ENCODE measurements at places on chromosomes 6 and 20.

- peak; percentile 28 for DNase-seq
Observed at GRCh38 chr6:2733324-2733723, 17.4 kb downstream of the MYLK4 start.

- DNase-seq: peak; percentile 14
Observed at GRCh38 chr6:160160450-160160849, 38.8 kb downstream of the SLC22A1 start.

GRCh38 chr6:43170931-43171706 lies at the start of gene SRF:
Gene SRF (plus strand): TSS chr6:43171269. CDS start chr6:43171657, 388 bp downstream.
- DNase-seq: peak; percentile 99

DNA sequence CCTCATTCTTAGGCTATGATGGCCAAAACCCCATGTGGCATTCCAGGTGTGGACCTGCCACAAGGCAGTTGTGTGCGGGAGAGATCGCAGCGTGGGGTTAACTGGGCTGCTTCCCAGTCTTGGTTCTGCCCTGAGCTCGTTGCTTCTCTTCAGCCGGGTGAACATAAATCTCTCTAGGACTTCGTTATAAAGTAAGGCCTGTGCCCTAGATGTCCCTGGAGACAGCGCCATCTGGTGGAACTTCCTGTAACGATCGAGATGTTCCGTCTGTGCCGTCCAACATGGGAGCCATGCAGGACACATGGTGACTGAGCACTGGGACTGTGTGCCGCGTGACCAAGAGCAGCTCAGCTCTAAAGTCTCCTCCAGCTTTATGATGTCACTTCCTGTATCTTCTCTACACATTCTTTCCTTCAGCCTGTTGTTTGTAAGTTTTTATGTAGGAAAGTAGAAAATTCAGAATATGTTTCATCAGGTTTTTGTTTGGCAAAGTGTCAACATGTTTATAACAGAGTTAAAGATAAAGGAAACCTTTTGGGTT lies 26.8 kb upstream of the RPP40 start:
- DNase-seq: peak; percentile 77

DNA sequence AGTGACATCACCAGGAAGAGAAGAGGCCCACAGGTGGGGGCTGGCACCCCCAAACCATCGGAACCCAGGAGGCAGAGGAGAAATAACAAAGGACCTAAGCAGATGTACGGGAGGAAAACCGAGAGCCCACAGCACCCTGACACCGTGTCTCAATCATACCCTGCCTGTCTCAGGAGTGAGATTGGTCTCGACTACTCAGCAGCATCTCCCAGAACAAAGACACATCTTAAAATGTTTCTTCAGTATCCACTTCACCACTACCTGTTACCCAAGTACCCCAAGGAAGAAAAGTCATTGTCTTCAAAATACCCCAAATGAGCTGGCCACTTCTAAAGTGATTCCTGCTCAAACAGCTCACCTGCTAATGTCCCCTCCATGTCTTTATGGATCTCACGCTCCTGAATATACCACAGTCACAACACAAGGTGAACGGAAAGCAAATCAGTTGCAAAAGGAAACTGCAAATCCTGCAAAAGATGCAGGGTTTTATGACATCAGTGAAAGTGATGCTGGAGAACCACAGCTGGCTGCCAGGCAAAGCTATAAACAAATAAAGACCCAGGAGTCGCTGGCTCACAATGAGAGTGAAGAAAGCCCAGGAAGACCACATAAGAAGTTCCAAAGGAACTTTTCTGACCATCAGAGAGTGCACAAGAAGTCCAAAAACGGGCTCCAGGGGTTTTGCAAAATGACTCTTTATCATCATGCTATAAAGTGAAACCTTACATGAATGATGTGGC lies 44.1 kb downstream of the PREX1 start:
- DNase-seq: peak; percentile 38

DNA sequence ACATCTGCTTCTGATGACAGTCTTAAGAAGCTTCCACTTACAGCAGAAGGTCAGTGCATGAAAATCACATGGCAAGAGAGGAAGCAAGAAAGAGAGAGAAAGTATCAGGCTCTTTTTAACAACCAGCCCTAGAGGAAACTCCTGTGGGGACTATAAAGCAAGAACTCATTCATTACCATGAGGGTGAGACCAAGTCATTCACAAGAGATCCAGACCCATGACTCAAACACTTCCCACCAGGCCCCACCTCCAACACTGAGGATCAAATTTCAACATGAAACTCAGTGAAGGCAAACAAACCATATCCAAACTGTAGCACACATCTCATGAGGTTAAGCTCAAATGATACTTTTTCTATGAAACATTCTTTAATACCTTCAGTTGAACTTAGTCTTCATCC lies 643.2 kb upstream of the SYNCRIP start:
- DNase-seq: no peak
